ENCODE measurements at places on chromosomes 11 and 22.

- peak; percentile 81 for DNase-seq
Measured at GRCh38 chr11:66045177-66045639, 3.8 kb downstream of the GAL3ST3 start.

DNA sequence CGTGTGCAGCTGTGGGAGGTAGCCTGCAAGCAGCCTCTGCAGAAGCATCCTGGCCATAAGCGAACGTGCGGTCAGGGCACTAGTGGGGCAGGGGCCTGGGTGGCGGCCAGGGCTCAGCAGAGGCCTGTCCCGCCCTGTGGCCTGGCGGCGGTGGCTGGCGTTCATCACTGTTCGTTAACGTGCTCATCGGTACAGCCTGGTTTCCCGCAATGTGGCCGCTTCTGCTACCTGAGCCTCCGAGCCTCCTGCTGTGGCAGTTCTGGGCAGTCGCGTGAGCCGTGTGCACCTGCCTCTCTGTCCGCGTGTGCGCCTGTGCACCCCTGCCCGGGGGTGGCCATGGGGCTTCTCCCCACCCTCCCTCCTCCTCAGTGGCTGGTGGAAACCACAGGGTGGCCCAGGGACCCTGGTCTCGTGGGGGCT lies 117.9 kb downstream of the KCNQ1OT1 start:
- DNase-seq: no peak

DNA sequence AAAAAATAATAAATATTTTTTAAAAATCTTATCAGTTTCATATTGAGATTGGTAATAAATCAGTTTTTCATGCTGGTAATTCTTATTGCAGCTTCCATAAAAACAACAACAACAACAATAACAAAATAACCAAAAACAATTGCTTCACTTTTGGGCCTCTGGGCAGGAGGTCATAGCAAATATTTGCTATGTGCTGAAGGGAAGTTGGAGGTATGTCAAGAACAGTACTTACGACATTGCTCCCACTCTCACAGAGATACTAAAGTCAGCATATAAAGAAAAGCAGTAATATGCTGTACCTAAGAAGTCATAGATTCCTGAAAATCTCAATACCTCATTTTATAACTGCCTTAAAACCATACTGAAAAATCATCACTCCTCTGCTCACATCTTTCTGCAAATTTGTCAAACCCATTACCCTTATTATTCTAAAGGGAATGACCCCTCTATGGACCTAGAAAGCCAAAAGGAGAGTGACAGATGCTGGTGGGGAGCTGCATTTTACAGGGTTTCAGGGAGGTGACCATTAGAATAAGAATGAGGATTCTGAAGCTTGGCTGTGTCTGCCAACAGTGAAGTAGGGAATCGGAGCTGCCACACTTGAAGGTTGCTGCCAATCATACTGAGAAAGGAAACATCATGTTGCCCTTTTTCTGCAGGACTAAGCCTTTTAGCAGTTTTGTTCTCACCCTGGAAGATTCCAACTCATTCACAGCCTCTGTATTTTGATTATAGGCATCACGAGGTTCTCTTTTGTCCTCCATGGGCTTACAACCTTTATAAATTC lies 742.9 kb downstream of the LRRC4C start:
- DNase-seq: no peak

GRCh38 chr11:69044111-69045013 lies 4.4 kb upstream of the TPCN2 start:
- DNase-seq: no peak

DNA sequence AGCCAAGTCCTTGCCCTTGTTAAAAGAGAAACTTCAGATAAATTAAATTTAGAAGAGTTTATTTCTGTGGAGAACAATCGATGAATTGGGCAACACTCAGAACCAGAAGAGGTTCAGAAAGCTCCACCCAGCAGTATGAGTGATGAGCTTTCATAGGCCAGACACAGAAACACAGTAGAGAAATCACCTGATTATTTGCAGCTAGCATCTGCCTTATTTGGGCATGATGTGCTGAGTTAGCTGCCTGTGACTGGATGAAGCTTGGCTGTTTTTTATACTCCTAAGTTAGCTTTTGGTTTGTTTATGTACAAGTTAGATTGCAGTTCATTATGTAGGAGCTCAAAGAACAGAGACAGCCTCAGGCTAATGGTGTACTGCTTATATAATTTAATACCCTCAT lies 269.5 kb upstream of the SESN3 start:
- no peak for DNase-seq

GRCh38 chr11:121132211-121132976 lies 31.4 kb downstream of the TECTA start:
- no peak for DNase-seq

- no peak for DNase-seq
Measured at GRCh38 chr11:14635546-14635945, 8.1 kb upstream of the PDE3B start.

- DNase-seq: no peak
Measured at GRCh38 chr11:133694701-133695100, 150.6 kb downstream of the SPATA19 start.

DNA sequence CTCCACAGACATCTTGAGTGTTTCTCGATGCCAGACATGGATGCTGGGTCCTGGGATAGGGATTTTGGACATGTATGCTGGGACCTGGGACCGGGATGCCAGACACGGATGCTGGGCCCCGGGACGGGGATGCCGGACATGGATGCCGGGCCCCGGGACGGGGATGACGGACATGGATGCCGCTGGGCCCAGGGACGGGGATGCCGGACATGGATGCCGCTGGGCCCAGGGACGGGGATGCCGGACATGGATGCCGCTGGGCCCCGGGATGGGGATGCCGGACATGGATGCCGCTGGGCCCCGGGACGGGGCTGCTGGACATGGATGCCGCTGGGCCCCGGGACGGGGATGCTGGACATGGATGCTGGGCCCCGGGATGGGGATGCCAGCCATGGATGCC lies 97.1 kb upstream of the NNMT start:
- DNase-seq: no peak

DNA sequence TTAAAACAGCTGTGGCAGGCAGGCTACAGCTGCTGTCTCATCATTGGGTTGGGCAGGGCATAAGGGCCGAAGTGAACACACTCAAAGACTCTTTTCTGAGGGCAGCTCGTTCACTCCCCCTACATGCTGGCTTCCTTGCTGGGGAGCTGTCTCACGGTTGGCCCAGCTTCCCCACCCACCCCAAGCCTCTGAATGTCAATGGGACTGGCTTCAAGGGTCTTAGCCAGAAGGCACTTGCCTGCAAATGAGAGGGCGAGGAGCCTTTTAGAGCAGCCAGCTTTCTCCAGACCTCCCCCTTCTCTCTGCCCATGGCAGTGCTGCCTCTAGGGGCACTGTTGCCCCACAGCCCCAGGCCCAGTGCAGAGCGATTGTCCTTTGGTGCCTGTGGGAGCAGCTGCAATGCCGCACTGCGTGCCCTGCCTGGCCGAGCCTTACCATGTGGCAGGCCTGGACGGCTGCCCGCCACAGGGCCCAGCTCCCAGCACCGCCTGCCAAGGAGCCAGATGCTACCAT lies 94.7 kb upstream of the RASSF10 start:
- DNase-seq: peak; percentile 4

- DNase-seq: no peak
Measured at GRCh38 chr11:110679323-110679975, 32.8 kb downstream of the ARHGAP20 start.

DNA sequence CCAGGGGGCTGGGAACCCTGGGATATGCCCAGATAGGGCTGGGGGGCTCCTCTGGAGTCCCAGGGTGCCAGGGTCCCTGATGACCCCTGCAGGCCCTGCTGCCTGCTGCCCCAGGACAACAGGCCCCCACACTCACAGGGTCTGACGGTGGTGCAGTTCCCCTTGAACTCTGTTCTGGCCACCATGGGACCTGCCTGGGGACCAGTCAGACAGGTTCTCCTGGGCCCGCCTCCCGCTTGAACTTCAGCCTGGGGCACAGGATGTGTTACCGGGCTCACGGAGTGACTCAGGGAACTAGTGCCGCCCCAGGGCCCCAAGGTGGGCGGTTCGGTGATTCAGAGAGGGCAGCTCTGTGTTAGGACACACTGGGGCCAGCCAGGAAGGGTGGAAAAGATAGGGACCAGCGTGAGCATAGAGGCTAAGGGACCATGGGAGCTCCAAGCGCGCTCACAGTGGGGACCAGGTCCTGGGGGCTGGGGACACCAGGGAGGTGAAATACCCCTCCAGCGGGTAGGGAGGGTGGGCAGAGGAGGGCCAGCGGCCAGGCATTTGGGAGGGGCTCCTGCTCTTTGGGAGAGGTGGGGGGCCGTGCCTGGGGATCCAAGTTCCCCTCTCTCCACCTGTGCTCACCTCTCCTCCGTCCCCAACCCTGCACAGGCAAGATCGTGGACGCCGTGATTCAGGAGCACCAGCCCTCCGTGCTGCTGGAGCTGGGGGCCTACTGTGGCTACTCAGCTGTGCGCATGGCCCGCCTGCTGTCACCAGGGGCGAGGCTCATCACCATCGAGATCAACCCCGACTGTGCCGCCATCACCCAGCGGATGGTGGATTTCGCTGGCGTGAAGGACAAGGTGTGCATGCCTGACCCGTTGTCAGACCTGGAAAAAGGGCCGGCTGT lies 21.5 kb upstream of the TXNRD2 start:
- no peak for DNase-seq

DNA sequence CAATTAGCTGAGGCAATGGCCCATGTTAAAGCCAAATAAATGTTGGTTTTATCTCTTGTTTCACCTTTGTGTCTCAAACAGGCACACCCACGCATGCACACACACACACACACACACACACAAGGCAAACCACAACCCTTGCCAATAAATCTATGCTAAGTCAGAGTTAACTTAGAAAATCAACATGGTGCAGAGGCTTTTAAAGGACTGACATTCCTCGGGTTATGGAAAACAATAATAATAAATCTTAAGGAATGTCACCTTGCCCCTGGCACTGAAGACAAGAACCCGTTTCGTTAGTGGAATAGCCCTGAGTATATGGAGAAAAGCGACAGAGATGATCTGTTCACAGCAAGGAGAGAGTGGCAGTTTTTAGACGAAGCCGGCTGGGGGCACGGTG lies 326.3 kb downstream of the NTM start:
- DNase-seq: no peak

GRCh38 chr11:132337819-132338416 lies 967.5 kb downstream of the NTM start:
- DNase-seq: no peak

DNA sequence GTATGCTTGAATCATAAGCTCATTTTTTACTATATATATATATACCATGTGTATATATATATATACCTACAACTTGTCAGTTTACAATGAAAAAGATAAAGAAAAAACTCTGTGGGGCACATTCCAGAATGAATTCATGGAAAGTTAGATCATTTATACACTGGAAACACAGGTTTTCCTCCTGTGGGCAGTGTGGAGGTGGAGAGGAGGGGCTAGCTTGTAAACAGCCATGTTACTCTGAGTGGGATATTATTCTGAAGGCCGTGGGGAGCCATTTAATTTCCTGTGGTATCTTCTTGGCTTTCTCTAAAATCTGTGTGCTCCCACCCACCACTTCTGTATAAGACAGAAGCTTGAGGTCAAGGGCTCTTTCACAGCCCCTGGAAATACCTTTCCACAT lies 273.4 kb upstream of the MTNR1B start:
- DNase-seq: no peak

DNA sequence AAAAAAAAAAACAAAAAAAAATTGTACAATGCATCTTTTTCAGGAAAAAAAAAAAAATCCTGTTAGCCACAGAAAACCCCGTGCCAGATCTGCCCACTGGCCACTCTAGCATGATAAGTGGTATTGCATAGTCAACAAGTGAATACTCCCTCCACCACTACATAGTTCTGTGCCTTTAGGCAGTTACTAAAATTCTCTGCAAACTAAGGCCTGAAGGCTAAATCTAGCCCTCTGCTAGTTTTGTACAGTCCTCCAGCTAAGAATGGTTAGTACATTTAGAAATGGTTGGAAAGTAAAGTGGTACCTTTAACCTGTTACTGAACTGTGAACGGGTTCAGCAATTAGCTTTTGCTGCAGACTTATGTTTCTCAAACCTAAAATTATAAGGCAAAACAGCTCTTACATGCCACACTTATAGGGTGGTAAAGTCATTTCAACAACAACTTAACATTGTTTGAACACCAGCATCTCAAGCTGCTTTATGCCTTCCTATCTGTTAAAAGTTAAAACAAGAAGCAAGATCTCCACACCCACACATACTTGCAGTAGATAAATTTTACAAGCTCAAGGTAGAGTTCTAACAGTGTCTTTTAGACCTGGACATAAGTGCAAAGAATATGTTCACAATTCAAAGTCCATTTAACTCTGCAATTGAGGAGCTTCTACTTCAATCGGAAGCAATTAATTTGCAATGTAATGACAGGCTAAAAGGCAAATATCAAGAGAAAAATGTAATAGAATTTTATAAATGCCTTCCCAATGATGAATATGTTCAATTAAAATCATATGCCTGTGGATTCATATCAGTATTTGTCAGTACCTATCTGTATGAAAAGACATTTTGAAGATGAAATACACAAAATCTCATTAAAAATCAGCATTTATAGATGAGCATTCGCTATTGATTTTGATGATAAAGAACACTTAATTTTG lies 7.3 kb downstream of the C11orf71 start:
- no peak for DNase-seq

- DNase-seq: no peak
Measured at GRCh38 chr11:41954034-41954433, 494.6 kb upstream of the LRRC4C start.

DNA sequence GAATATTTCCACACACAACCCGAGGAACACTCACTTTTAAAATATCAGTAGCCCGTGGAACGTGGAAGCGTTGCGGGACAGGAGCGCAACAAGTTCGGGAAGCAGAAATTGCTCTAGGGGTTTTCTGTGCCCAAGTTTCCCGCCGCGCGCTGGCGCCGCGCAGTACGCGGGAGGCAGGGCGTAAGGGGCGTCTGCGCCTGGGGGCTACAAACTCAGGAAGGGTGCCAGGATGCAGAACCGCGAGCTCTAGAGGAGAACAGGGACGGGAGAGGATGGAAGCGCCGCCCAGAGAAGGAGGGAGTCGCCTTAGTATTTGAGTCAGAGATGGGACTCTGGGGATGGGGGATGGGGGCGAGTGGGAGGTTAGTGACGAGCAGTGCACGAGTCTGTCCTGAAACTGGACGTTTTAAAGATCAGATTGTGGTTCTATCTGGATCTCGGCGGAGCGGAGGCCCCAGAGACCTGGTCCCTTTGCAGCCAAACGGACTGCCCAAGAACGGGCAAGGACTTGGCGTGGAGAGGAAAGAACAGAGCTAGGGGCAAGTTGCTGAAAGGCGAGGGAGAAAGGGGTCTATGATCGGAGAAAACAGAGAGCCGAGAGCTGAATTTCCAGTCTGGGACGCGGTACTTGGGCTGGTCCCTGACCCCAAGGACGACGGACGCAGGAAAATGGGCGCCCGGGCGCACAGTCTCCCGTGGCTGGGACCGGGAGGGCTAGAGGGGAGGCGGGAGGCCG lies 4.7 kb downstream of the BSX start:
- DNase-seq: no peak

DNA sequence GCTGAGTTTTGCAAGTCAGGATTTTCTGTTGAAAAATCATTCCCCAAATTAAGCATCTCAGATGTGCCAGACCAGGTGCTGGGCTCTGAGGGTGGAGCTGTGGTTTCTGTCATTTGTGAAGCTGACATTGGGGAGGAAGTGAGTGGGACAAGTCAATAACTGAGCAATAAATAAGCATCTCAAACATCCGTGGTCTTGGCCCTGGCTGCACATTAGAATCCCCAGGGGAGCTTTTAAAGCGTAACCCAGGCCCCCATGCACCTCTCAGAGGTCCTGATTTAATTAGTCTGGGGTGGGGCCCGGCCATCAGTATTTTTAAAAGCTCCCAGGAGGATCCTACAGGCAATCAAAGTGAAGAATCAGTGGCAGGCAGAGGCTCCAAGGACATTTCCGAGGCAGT lies 420.0 kb downstream of the MN1 start:
- DNase-seq: no peak

GRCh38 chr11:33545931-33546330 lies 154.7 kb downstream of the C11orf91 start:
- DNase-seq: no peak

Data from stimulated activated CD4-positive, alpha-beta T cell treated with anti-CD3 and anti-CD28 coated beads, Interleukin-1b, Interleukin-23, amount 100 ng/mL, for 24 hours (primary cell).